Stimulated activated CD4-positive, alpha-beta T cell treated with anti-CD3 and anti-CD28 coated beads, Interleukin-1b, Interleukin-23, amount 100 ng/mL, for 24 hours (primary cell): ENCODE measurements at places on chromosomes 11 and 22.

- DNase-seq, result no peak
These were observed 13.2 kb downstream of the RAC2 start for GRCh38 chr22:37230673-37231405.

GRCh38 chr11:117862019-117862725 is 14.3 kb downstream of the FXYD6 start:
- DNase-seq, result no peak

- no peak for DNase-seq
These were observed 51.0 kb downstream of the RPUSD4 start for GRCh38 chr11:126160345-126161022.

DNA sequence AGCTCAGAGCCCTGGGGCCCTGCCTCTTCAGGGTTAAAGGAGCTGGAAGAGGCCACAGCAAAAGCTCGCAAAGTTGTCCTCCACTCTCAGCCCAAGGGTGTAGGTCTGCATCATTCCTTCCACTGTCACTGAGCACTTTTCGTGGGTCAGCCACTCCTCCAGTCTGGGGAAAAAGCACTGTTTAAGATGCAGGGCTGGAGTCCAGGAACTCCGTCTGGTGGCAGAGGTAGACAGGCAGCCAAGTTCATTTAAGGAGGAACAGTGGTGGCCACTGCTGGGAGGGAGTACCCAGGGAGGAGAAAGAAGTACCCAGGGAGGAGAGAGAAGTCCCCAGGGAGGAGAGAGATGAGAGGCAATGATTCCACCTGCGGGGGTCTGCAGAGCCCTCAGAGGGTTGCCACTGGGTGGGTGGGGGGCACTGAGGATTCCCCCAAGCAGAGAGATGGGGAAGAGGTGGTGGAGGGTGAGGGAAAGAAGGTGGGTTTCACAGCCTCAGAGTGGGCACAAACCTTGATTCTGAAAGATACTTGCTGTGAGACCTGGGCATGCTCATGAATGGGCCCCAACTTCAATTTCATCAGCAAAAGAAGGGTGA is 70.0 kb upstream of the B3GAT1 start:
- no peak for DNase-seq

DNA sequence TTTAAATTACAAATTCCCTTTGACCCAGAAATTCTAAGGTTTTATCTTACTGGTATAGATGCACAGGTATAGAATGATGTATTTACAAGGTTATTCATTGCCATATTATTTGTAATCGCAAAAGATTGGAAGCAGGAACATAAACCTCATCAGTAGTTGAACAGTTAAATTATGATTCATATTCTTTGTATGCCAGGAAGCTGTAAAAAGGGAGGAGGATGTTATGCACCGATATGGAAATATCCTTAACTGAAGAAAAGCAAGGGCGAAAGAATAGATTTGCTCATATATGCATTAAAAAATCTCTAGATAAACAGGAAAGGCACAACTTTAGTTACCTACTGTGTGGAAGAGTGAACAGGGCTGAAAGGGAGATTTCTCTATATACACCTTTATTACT is 36.7 kb downstream of the PPFIA1 start:
- no peak for DNase-seq

DNA sequence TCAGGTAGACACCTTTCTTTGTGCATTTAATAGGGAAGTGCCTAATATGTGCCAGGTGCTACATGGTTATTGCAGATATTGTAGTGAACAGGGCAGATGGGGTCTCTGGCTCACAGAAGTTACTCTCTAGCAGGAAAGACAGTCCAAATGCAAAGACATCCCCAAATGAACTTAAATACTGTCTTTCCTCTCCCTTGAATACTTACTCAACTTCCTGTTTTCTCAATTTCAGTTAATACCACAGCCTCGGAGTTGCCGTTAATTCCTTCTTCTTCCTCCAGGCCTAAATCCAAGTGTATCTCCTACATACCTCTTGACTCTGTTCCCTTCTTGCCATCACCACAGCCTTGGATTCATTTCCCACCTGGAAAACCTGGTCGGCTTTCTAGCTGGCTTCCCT is 134.3 kb upstream of the SESN3 start:
- DNase-seq, result no peak
